GF-D8 (cell line): ENCODE measurements at places on chromosomes 1 and 21.

GRCh38 chr21:31554511-31555022 is 104.9 kb upstream of the SOD1 start:
- no peak for DNase-seq

DNA sequence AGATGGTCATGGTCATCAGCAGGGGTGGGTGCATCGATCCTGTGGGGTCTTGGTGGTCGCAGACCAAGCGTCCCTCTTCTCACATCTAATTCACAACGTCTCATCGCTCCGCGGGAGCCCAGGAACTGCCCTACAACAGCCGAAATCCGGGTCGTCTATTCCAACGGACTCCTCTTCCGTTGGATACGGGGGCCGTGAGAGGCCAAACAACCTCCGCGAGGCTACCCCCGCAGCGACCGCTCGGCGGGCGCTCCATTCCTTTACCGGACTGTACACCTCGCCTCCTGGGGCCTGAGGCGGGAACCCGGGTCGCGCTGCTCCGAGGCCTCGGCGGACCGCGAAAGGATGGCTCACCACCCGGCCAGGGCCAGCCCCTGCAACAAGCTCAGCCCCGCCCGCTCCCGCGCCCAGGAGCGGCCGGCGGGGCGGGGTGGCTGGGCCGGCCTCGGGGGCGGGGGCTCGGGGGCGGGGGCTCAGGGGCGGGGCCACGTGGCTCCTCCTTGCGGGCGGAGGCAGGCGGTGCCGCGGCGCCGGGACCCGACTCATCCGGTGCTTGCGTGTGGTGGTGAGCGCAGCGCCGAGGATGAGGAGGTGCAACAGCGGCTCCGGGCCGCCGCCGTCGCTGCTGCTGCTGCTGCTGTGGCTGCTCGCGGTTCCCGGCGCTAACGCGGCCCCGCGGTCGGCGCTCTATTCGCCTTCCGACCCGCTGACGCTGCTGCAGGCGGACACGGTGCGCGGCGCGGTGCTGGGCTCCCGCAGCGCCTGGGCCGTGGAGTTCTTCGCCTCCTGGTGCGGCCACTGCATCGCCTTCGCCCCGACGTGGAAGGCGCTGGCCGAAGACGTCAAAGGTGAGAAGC is at the start of gene QSOX1:
Gene QSOX1, plus strand, starts transcription at position 545 of the 857 bp plus-strand sequence. Its CDS starts 39 bp downstream, at position 584.
- peak; percentile 66 for DNase-seq

DNA sequence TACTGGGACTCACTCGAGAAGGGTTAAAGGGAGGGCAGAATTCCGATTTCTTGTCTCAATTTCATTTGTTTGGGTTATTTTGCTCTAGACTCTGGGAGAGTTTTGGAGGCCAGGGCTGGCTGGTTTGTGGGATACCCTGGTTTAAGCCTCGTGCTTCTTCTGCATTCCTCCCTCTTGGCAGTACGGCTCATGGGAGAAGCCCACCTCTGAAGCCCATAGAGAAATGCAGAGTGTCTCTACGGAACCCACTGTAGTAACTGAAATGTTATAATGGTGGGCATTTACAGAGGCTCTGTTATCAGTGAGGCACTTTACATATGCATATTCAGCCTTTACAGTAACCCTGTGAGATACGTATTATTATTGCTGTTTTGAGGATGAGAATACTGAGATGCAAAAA is 43.9 kb downstream of the ROR1 start:
- DNase-seq: no peak

DNA sequence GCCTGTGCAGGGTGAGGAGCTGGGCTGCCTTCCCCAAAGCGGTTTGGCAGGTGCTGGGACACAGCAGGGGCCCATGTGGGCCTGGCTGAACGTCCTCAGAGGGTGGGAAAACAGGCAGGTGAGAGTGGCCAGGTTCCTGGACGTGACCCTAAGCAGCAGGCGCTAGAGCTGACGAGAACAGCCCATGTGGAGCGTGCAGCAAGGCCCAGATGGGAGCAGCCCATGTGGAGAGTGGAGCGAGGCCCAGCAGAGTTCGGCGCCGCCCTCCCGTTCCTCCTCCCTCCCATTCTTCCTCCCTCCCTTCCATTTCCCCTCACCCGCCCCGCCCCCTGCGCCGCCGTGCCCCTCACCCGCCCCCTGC is 314.4 kb upstream of the VAMP3 start:
- no peak for DNase-seq

DNA sequence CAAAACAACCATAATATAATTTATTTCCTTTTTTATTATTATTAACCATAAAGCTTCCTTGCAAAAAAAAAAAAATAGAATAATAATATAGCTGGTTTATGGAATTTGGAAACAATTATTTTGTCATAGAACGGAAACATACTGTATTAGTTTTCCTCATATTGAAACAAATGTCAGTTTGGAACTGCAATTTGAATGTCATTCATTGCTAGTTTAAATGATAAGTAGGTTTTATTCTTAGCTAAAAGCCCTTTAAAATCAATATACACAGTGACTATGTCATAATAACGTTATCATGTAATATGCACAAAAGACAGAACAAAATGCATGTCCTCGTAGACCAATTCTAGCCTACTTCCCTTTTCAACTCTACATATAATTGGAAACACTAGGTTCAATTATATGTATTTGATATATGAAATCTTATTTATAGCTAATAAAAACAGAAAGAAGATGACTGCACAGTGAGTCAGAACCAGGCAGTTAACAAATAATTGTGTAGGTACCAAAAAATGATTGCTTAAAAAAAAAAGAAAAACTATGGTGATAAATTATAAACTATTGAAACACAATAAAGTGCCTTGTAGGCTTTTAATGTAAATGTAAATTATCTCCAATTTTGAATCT is 85.2 kb upstream of the EXO1 start:
- no peak for DNase-seq

- no peak for DNase-seq
Observed at GRCh38 chr1:111867868-111868440, 112.3 kb downstream of the DDX20 start.

GRCh38 chr1:247475793-247476192 is 17.9 kb upstream of the OR2B11 start:
- DNase-seq: no peak

- no peak for DNase-seq
Observed at GRCh38 chr1:46171871-46172270, 3.0 kb upstream of the TSPAN1 start.

GRCh38 chr1:116808200-116808847 is 54.1 kb downstream of the CD2 start:
- DNase-seq: no peak

GRCh38 chr1:230501849-230502248 is 75.7 kb upstream of the PGBD5 start:
- DNase-seq: no peak

- no peak for DNase-seq
Observed at GRCh38 chr1:114695430-114696058, at the start of gene AMPD1. Gene AMPD1, minus strand, starts transcription at chr1:114695546. Its CDS starts 75 bp downstream, at chr1:114695471.

- DNase-seq: no peak
Observed at GRCh38 chr21:45374826-45375455, 30.0 kb upstream of the COL18A1 start.

DNA sequence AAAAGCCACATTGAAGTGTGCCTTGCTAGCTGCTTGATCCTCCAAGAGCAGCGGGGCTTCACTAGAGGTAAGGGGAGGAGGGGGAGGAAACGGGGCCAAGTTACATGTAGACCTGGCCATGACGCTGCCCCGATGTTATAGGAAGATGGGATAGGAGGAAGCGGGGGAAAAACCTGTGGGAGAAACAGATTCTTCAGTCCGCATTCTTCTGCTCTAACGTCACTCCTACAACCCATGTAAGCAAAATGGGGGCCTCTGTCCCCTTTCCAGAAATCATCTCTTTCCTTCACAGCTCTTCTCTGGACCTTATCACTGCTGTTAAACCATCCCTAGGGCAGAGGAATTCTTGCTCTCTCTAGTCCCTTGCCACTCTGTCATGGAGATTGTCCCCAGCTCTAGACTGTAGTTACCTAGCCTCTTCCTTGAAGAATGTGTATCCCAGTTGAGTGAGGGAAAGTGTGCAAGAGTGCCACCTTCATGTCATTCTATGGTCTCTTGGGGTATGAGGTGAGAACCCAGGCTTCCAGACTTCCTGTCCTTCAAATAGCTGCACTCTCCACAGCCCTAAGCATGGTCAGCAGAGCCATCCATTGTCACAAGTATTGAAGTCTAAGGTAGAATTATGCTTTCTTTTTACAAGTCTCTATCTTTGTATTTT is 11.4 kb downstream of the PLEKHO1 start:
- no peak for DNase-seq

- no peak for DNase-seq
Observed at GRCh38 chr21:39353295-39353694, 4.4 kb upstream of the HMGN1 start.

- DNase-seq: no peak
Observed at GRCh38 chr1:36166938-36167905, 11.3 kb downstream of the MAP7D1 start.

DNA sequence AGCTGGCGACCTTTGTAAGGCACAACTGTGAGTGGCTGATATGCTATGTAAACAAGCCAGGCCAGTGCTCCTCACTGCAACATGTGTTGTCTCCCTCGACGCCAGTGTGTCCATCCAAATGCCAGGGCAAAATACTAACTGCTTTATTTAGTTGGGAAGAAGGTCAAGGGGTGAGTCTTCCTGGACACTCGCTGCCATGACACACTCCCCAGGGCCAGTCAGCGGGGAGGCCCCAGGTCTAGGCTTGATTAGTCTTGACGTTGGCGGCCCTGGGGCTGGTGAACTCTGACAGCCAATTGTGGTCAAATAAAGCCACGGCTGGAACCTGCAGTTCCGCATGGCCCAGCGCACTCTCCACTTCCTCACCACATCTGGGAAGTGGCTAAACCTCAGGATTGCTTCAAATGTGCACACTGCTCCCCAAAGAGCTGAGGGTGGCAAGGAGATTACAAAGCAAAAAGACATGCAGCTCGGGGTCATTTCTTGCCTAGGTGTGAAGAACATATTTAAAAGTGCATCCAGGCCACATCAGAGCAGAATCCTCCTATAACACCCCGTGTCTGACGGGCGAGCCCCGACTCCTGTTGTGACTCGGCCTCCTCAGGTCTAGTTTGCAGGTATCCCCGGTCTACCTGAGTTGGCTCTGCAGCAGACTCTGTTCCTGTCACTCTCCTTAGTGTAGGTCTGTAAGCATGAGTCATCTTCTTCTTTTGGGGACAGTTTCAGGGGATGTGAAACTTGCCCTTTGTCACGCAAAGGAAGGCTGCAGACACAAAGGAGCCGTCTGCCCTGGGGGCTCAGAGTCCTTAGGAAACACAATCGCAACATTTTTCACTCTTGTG is 183.5 kb downstream of the RUNX1 start:
- DNase-seq: peak; percentile 97

- no peak for DNase-seq
Observed at GRCh38 chr1:13733711-13734110, 33.7 kb downstream of the PRDM2 start.

- no peak for DNase-seq
Observed at GRCh38 chr1:227299688-227300087, 18.6 kb downstream of the CDC42BPA start.

DNA sequence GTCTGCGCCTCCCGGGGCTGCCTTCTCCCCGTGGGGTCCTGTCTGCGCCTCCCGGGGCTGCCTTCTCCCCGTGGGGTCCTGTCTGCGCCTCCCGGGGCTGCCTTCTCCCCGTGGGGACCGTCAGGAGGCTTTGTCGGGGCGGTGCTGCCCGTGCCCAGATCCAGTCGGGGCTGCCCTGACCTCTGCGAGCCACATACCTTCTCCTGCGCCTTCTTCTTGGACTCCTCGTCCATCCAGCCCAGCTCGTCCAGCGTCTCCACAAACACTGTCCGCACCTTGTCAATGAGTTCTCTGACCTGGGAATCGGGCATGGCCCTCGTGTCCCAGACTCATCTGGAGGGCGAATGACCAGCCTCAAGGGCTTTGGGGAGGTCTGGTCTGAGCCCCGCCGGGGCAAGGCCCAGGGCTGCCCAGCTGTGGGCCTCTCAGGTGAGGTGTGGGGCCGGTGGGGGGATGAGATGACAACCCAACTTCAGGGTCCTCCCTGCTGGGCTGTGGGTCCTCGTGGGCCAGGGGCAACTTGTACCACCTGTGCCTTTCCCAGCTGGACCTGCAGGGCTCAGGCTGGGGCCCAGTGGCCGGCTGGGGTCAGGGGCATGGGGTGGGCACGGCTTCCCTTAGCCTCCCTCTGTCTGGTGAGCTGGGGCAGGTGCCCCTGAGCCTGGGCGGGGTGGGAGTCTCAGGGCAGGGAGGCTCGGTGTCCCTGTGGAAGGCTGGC is 9.4 kb downstream of the PRXL2B start:
- no peak for DNase-seq

DNA sequence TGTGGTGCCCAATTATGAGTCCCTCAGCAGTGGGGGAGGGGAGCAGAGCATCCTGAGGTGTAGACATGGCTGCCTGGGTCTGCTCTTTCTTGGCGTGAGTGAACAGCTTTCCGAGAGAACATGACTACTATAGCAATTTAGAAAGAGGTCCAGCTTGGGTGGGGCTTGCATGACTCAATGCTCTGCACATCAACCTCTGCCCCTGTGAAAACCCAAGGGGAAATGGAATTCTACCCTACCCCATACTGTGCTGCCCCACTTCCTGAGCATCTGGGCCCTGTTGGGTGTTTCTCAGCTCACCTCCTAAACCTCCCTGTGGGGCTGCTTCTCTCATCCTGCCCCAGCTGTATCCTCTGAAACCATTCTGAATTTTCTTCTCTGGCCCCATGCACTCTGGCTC is 8.2 kb upstream of the AZIN2 start:
- DNase-seq: no peak

- DNase-seq: no peak
Observed at GRCh38 chr1:25675729-25676476, 59.3 kb downstream of the MAN1C1 start.

DNA sequence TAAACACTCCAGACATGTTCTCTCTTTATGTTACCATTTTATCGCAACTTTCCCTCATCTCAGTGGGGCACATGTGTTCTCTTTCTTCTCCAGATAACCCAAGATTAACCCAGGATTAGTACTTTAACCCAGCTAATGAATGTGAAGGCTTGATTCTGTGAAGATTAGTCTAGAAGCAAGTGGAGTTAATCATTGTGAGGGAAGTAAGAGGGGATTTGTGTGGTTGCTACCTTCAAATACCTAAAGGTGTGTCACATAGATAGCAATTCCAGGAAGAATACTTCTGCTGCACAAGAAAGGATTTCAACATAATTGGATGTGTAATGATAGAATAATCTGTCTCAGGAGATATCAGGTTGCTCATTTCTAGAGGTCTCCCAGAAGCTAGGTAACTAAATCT is 327.1 kb downstream of the PBX1 start:
- no peak for DNase-seq

- no peak for DNase-seq
Observed at GRCh38 chr21:42232176-42232825, 13.4 kb downstream of the ABCG1 start.

DNA sequence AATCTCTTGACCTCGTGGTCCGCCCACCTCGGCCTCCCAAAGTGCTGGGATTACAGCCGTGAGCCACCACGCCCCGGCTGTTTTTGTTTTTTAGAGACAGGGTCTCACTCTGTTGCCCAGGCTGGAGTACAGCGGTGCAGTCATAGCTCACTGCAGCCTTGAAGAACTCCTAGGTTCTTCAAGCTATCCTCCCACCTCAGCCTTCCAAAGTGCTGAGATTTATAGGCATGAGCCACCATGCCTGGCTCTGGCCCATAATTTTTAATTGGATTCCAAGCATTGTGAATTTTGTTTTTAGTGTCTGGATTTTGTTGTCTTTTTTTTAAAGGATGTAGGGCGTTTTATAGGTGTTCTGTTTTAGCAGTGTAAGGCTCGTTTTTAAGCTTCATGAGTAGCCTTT is 28.6 kb upstream of the TXLNA start:
- no peak for DNase-seq
